ENCODE measurements at places on chromosomes 7 and 10.

DNA sequence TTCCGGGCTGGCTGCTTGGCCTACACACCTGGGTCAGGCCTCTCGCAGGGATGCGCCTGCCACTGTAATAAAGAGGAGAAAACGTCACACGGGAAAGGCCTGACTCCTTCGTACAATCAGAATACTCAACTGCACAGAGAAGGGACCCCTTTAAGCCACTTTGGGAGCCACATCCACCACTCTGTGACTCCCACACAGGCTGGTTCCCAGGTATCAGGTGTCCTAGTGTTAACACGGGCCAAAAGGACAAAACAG is 5.8 kb upstream of the ZNF736 start:
- DNase-seq, result no peak

- no peak for DNase-seq
Observed at GRCh38 chr10:59037506-59037905, 138.9 kb upstream of the PHYHIPL start.

GRCh38 chr10:104351919-104352318 is 1.7 kb upstream of the CFAP58 start:
- DNase-seq, result no peak

GRCh38 chr10:6741541-6741941 is 161.5 kb upstream of the PRKCQ start:
- no peak for DNase-seq

DNA sequence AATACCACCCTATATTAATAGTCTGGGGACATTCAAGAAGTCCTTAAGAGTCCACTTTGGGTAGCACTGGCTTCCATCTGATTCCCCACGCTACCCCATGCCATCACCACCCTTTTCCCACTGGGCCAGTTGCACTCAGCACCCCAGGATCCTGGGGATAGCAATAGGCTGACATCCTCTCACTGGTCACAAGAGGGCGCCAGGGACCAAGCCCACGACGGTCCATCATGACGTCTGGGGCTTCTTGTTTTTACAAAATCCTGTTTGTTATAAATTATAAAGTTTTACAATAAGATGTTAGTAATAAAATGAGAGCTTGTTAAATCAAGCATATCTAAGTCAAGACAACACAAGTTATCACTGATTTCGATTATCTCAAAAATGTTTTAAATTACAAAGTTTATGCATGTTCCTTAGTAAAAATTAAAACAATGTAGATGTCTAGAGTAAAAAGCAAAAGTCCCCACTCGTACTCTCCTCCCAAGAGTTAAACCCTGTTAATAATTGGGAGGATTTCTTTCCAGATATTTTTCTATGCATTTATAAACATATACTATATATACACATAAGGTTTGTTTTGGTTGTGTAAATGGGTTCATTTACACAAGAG is 15.4 kb downstream of the GPNMB start:
- no peak for DNase-seq

DNA sequence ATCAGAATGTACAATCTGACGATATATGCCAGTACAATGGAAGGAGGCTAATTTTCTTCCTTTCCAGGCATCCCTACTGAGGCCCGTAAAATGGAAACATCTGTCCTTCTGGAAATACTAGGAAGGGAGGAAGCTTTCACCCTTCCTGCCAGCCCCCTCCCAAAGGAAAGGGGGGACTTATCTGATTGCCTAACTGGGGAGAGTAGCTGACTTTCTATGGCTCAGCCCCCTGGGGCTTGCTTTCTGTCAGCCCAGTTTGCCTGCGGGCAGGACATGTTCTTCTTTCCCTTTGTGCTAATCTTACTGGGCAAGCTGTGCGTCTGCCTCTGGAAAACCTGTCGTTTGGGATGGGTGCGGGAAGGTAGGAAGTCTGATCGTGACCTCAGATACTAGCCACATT is 508.9 kb downstream of the SUGCT start:
- no peak for DNase-seq

GRCh38 chr7:25850735-25851134 is 301.3 kb upstream of the NFE2L3 start:
- DNase-seq, result no peak

GRCh38 chr10:46220187-46220586 is 66.6 kb upstream of the ANTXRL start:
- no peak for DNase-seq

DNA sequence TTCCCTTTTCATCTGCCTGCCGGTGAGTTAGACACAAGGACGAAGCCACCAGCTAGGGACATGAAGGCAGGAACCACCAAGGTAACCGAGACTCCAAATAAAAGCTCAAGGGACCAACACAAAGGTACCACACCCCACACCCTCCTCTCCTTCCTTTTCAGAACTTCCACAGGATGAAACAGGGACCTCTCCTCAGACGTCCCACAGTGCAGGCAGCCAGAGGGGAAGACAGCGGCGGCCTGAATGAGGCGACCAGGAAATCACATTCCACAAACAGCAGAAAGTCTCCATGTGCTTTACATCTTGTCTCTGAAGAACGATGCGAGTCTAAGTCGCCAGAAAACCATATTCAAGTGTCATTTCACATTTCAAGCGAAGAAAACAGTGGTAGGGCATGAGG is 97.8 kb downstream of the DIP2C start:
- no peak for DNase-seq

DNA sequence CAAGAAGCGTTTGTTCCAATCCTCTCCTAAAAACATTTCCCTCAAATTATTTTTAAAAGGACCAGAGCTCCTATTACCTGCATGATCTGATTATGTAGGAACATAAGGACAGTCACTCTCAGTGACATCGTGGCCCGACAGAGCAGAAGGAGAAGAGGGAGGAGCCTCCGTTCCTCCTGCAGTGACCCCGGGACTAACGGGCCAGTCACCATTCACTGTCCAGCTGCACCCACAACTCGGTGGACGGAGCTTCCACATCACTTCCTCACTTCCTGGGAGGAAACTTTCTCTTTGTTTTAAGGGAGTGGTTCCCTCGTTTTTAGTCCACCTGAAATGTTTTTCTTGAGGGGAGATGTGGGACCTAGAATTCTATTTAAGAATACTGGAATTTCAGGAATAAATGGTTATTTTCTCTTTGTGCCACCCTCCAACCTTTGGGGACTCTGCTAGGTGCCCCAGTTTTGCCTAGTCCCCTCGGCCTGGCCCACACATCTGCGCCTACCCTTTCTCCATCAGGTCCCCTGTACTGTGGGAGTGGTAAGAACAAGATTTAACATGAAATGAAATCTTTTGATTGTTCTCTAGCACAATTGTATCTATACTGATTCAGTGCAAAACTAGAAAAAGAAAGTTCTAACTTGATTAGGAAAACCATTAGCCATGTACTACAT is 173.5 kb upstream of the RNF32 start:
- no peak for DNase-seq
